ENCODE measurements at places on chromosomes 12 and 14. TPM values are rescaled to one million over a fixed set of nuclear protein-coding genes. Genes with fewer than 3 reads are reported as not detected.

GRCh38 chr14:65840786-65841185, 428.3 kb downstream of the FUT8 start:
- peak; percentile 67 for DNase-seq

GRCh38 chr12:81757731-81758365, 1.3 kb downstream of the PPFIA2 start:
- no peak for DNase-seq

GRCh38 chr12:130449291-130449690, 111.6 kb downstream of the PIWIL1 start:
- no peak for DNase-seq

DNA sequence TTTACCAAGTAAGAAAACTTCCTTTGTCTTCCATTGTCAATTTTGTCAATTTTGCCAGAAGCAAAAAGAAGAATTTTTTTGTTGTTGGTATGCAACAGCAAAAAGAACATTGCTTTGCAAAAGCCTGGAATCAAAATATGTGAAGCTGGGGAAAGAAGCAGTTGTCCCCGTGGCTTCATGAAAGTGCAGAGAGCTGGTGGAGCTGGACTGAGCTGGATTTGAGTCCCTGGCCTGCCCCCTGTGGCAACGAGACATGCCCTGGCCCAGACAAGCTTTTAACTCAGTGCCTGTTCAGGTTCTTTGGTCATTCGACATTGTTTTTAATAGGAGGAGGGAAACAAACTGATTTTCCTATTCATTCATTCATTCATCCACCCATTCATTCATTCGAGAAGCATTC, 70.3 kb downstream of the SLC15A4 start:
- DNase-seq: no peak

DNA sequence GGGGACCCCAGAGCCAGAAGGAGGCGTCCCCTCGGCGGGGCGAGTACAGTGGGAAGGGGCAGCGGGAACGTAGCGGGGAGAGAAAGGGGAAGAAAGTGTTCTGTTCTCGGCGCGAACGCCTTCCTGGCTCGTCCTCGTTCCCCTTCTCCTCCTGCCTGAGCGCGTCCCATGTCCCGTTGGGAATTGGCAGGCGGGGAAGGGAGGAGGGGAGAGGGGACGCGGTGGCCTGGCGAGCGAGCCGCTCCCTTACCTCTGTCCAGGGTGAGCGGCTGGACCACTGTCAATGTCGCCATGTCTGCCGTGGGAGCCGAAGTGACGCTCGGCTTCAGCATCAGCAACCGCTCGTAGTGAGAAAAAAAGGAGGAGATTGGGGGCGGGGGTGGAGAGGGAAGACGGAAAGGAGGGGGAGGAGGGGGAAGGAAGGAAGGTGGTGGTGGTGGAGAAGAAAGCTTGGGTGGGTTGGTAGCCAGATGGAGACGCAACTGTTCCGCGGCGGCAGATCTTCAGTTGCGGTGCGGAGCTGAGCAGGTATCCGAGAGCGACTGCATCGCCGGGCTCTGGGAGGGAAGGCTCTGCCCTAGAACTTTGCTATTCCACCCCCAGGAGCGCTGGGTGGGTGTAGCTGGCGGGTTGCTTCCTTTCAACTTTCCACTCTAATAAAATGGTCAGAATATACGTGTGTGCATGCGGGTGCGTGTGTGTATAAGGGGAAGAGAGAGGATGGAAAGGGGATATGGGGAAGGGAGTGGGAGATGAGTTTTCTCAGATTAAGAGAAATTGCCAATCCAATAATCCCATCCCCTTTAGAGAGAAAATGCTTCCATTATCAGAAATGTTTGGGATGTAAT, at the start of gene LIN7A:
Gene LIN7A, minus strand, starts transcription at position 544 of the 848 bp plus-strand sequence. Its CDS starts 212 bp downstream, at position 332.
- no peak for DNase-seq

DNA sequence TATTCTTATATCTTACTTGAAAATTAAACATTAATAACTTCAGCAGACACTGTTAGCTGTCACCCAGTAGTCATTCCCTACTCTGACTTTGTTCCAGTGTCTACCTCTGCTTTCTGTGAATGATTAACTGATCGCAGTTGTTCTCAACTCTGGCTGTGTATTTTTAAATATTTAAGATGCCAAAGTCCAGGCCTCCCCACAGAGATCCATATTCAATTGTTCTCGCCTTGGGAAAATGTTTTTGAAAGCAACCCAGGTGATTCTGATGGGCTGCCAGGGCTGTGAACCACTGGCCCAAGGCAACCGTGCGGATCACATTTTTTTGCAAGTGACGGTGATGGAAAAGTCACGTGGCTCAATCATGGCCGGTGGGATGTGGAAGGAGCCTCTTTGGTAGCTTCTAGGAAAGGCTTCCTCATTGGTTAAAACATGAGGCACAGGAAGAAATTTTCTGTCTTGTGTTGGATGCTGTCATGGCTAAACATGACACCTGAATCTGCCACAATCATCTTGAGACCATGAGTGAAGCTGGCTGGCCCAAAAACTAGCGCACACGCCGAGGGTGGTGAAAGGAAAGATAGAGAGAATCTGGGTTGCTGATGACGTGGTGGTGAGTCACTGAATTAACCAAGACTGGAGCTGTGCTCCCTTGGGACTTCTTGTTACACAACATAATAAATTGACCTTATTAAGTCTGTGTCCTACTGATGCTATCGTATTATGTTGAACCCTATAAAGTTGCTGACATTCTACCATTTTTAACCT, 37.2 kb downstream of the RDH12 start:
- peak; percentile 84 for DNase-seq

Gene TMTC2
- total RNA-seq: 2.1 TPM
